ENCODE measurements at places on chromosomes 2 and 18. TPM values are rescaled to one million over a fixed set of nuclear protein-coding genes. Genes with fewer than 3 reads are reported as not detected.

DNA sequence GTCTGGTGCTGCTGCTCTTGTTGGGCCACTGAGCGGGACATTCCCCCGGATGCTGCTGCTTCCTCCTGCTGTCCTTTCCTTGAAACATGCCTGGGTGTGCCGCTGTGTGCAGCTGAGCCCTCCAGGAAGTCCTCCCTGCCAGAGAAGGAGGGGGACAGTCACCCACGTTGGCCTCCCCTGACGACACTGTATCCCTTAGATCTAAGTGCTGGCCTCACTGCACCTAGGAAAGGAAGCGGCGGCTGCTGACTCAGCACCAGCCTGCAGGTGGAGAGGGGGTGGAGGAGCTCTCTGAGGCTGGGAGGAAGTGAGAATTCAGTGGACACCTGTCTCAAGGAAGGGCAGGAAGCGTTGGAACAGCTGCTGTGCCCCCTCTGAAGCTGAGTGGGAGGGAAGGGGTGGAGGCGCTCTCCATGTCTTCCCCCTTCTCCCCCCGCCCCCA lies 239.8 kb downstream of the HAUS1 start:
- no peak for DNase-seq

- DNase-seq, result no peak
Measured at GRCh38 chr2:104812286-104812685, 41.6 kb upstream of the POU3F3 start.

DNA sequence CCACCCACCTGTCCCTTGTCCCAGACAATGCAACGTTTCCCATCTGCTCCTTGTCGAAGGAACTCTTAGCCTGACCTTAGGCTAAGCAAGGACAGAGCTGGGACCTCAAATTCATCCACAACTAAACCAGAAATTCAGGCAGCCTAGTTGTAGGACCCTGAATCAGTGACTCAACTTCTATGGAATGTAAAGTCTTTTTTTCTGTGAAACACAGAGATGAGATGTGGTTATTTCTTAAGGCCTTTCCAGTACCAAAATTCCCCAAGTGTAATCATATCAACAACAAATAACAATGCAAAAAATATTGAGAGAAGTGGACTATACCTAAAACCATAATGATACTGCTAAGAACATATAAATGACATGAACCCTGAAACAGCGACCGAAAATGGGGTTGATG lies 46.7 kb downstream of the EN1 start:
- no peak for DNase-seq

UGT1A8 gene
- 0.17 TPM for total RNA-seq

DNA sequence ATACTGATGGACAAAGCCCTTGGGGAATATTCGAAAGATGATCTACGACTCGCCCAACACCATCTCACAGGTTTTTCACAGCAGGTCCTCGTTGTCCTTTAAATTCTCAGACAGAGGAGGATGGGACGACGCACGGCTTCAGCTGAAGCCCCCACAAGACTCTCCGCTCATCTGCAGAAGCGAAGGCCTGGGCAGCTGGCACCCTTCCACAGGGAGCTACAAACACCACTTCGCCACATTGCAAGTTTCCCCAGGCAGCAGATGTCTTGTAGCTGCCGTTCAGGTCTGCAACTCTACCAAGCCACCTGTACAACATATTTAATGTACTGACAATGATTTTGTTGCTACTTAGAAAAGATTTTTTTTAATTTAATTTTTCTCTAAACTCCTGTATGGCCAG lies 642.9 kb downstream of the ZEB2 start:
- DNase-seq, result no peak

NYAP2 gene
- total RNA-seq, result 0.30 TPM

- DNase-seq, result no peak
Measured at GRCh38 chr2:48560546-48561209, 30.7 kb downstream of the STON1 start.

GRCh38 chr2:32136097-32136496 lies 29.6 kb upstream of the SLC30A6 start:
- no peak for DNase-seq

ANKRD30BL gene
- total RNA-seq, result not detected

DNA sequence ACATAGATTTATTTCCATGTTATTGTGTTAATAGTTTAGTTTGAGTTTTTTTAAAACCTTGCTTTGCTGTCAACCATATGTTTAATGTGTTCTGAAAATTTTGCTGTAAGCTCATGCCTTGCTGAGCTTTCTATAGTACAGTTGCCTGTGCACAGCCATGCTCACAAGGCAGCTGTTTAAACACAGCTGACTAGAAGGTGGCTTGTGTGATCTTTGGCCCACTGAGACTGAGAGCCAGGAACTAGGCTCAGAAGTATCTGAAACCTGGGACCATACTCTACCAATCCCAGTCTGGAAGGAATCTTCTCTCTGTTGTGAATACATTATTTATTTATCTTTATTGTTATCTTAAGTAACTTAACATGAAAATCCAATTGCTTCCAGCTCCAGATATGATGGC lies 350.5 kb downstream of the KIAA1328 start:
- DNase-seq, result no peak

DNA sequence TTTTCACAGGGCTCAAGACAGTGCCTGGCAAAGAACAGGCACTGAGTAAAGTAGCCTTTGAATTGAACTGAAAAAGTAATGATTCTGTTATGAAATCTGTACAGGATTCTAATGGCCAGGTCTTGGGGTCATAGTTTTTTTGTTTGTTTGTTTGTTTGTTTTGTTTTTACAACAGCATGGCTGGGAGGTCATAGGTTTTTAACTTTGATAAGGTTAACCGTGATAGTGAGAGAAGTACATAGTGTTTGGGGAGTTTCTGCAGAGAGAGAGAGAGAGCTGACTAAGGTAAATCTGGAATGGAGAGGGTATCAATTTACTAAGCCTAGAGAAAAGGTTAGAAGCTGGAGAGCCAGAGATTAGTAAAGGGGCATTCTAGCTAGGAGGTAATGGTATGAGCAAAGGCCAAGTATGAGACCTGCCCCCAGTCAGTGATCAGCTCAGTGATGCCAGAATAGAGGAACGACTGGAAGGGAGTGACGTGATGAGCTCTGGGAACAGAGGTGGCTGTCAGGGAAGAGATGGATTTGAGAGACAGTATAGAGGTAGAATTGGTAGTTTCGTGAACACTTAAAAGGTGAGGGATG lies 25.9 kb downstream of the XRCC5 start:
- DNase-seq, result no peak

ANO7 gene
- total RNA-seq, result 6.5 TPM

CRYBA2 gene
- total RNA-seq, result not detected

DNA sequence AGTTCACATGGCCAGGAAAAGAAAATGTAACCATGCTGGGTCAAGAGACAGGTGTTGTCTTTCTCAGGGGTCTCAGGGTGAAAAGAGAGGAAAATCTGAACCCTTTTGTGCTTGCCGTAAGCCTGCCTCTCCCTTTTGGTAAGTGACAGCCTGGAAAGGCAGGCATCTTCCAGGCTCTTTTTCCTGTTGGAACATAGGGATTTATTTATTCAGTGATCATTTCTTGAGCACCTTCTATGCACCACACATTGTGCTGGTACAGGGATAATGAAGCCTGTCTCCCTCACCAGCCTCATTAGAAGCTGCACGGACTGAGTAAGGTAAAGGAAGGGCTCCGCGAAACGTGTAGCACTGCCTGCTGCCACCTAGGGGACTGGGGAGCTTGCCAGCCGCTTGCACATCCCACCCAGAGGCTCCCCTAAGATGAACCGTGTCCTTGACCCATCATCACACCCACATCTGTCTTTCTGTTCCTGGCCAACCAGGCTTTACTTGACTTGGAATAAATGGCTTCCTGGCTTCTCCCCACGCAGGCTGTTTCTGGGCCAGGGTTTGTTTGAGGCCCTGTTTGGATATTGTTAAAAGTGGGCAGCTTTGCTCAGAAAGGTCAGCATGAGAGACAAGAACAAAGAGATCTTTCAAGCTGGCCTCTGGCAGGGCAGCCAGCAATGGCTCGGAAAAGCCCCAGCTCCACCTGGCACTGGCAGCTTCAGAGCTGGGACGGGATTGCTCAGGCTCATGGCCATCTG lies 73.3 kb upstream of the MCFD2 start:
- DNase-seq, result no peak

EIF2AK3 gene
- 8.8 TPM for total RNA-seq

GRCh38 chr18:32048507-32049091 lies 30.0 kb downstream of the RNF125 start:
- DNase-seq, result no peak

DNA sequence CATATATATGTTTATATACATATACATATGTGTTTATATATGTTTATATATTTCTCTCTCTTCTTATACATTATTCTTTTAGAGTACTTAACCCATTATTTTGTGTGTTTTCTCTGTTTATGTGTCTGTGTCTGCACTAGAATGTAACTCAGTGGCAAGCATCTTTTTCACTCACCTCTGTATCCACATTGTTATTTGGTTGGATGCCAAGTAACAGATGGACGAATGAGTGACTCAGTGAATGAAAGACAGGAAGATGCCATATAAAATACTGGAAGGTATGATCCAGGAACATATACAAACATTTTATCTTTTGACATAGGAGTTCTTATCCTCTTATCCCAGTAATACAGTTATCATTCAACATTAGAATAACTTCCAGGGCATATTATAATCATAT lies 684.8 kb downstream of the RNF144A start:
- DNase-seq, result no peak

GRCh38 chr18:3079653-3080052 lies 66.7 kb upstream of the LPIN2 start:
- DNase-seq, result no peak

DNA sequence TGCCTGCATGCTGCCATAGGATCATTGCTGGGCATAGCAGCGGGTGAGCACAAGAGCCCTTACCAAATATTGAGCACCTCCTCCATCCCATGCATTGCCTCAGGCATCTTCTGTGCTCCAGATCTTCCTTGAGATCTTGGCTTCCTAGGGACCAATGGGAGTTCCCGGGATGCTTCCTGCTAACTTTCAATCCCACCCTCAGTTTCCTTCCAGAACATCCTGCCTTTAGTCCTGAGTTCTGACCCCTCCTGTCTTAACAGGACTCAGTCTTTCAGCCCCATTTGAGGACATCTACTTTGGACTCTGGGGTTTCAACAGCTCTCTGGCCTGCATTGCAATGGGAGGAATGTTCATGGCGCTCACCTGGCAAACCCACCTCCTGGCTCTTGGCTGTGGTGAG lies 15.3 kb downstream of the SLC14A1 start:
- DNase-seq, result no peak

DNA sequence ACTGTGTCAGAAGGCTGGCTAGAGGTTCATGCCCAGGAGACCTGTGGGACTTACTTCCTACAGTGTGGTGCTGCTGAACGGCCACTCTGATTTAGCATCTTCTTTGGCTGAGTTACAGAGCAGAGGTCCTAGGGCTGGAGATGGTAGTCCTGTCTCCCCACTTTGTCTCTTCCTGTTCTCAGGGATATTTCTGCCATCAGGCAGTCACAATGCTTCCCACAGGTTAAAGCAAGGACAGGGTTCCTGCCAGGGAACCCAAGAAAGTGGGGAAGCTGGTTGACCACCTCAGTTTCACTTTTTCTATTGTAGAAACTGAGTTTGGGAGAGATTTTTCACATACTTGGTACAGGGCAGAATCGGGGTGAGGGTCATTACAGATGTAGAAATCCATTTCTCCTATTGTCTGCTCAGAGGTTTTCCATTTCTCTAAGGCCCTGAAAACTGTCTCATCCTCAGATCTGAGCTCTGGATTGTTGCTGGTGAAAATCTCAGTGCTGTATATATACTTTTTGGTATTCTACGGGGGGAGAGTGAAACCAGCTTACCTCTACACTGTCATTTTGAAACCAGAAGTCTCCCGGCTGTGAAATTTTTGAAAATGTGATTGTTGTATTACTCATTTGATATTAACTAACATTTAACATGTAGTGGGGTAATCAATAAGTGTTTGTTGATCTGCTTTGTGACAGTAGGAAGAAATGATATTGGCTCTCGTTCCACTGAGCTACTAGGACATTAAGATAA lies 37.0 kb upstream of the MEP1B start:
- DNase-seq, result no peak

GRCh38 chr2:166960702-166961270 lies 72.5 kb downstream of the XIRP2 start:
- no peak for DNase-seq

ZNF532 gene
- 21.1 TPM for total RNA-seq

DYSF gene
- 10.6 TPM for total RNA-seq

GRCh38 chr2:105237045-105237765 lies 4.3 kb upstream of the GPR45 start:
- no peak for DNase-seq

DNA sequence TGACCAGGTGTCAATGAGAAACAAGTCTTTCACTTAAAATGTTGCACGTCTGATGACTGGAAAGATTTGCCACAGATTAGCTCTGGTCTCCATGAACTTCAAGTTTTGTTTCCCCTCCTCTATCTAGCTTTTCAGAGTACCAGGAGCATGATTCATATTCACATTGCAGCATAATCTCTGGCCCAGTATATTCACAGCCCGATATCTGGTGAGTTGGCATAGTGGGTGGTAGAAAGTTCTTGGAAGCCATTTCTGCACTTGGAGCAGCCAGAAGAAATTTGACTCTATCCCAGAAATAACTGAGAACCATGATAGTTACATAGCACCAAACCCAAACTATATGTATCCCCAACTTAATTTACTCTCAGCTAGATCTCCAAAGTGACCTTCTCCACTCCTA lies 503.9 kb downstream of the PID1 start:
- DNase-seq, result no peak

GRCh38 chr2:154443919-154444318 lies 254.6 kb upstream of the KCNJ3 start:
- DNase-seq, result no peak

ITGB6 gene
- 24.3 TPM for total RNA-seq

DNA sequence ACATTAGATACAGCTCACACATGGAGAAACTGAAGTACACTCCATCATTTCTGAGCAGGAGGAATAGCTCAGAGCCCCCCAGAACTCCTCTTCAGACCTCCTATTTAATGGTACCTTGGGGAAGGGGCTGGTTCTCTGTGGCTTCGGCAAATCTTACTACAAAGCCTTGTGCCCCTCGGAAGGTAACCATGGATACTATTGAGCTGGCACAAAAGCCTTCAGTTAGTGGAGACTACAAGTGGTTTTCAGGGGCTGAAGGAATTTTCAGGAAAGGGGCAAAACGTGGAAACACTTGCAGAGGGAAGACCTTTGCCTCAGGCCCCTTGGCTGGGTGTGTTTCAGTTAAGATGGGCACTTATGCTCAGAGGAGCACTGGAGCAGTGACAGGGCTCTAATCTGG lies 1.1 kb upstream of the FAM237A start:
- DNase-seq, result no peak

DNA sequence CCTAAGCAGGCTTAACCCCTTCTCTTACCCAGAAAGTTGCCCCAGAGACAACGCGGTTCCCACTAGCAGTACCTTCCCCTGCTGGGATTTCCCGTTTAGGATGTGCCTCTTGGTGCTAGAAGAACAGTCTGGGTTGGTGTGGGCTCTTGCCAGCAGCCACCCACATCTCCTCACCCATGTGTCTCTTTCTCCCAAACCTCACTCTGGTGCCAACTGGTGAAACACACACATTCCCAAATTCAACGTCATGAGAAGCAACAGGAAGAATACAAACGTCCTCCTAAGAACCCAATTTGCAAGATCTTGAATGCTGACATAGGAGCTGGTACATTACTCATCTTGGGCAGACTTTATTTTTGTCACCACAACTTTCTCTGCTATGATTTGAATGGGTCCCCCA lies 36.2 kb downstream of the DIPK1C start:
- no peak for DNase-seq

GRCh38 chr2:30872797-30873196 lies 65.6 kb upstream of the CAPN13 start:
- DNase-seq, result no peak

DCAF17 gene
- 22.1 TPM for total RNA-seq

- no peak for DNase-seq
Measured at GRCh38 chr18:72555968-72556367, 11.8 kb upstream of the CBLN2 start.
